ENCODE measurements at places on chromosomes 6 and 20.

GRCh38 chr6:147001621-147002020 lies 202.6 kb upstream of the STXBP5 start:
- DNase-seq: no peak

- DNase-seq: no peak
These were observed 24.9 kb downstream of the ITCH start for GRCh38 chr20:34388000-34388399.

DNA sequence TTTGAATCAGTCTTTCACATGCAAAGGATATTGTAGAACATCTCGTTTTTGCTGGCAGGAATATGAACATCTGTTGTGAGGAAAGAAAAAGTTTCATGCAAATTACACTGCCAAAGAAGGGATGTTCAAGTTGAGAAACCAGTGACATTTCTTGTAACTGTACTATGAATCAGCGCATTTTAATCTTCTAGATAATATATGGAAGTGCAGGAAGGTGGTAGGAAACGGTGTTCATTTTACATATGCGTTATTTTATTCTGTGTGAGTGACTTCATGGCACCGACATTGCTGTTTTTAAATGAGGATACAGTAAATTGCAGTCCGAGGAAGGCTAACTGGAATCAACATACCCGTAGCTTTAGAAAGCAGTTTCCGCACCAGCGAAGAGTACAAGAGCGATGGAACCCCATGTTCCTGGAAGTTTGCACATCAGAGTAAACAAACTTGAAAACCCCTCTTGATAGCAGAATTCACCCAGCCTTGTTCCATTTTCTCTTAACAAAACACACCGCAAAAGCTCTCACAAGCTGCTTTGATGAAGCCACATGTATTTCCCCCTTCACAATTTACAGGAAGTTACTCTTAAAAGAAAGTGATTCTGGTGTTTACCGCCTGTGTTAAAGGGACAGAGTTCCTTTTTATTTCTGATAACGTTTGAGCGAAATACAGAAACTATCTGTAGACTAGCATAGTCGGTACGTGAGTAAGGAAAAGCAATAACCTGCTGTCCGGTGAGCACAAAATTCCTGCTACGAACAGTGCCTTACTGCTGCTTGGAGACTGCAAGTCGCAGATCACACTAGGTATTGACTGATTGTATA lies 11.5 kb downstream of the PRDM1 start:
- no peak for DNase-seq

GRCh38 chr6:56580271-56580670 lies 62.4 kb downstream of the DST start:
- DNase-seq: no peak

- no peak for DNase-seq
These were observed 111.5 kb downstream of the HFE start for GRCh38 chr6:26198722-26199056.

- DNase-seq: no peak
These were observed 746.3 kb upstream of the CHD6 start for GRCh38 chr20:42364446-42364845.

DNA sequence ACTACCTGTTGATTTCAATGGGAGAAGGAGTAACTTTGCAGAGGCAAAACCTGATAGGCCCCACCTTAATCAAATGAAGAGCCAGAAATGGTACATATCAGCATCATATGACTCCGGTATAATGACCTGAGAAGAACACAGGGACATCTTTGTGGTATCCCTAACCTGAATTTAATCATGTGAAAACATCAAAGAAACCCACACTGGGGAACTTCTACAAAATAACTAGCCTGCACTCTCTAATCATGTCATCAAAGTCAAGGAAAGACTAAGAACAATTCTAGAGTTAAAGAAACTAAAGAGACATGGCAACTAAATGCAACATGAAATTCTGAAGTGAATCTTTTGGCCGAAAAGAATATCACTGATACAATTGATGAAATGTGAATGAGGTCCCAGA lies 34.9 kb downstream of the SLC17A4 start:
- no peak for DNase-seq

DNA sequence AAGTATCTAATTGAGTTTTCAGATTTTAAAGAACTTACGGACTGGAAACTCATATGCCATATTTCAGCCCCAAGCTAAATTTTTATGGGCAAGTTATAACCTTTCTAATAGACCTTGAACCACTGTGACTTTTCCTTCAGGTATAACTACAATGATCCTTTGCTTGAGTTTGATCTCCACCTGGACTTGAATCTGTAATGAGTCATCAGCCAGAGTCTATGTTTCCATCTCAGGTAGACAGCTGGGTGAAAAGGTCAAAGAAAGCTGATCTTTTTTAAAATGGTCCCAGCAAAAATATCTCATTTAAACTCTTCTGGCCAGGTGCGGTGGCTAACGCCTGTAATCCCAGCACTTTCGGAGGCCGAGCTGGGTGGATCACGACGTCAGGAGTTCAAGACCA lies 88.4 kb upstream of the SGK1 start:
- no peak for DNase-seq

DNA sequence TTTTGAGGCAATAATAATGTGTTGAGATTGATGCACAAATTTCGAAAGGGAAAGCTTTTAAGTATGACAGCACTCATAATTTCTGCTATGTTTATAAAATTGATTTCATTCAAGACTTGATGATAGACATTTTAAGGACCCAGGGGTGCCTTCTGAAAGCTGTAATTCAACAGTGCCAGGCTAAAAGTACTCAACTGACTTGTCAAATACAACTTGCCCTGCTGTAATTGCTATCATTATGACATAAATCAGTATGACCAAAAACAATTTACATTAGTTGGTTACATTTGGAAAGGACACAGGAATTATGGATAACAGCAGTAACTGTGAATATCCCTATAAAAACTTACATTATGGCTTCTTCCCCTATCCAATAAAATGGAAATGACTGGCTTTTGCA lies 178.9 kb downstream of the MMUT start:
- no peak for DNase-seq

GRCh38 chr6:40164345-40164755 lies 230.1 kb upstream of the MOCS1 start:
- no peak for DNase-seq

- no peak for DNase-seq
These were observed 130.6 kb downstream of the NFATC2 start for GRCh38 chr20:51411870-51412269.

GRCh38 chr6:129981598-129981997 lies 36.8 kb upstream of the L3MBTL3 start:
- no peak for DNase-seq

DNA sequence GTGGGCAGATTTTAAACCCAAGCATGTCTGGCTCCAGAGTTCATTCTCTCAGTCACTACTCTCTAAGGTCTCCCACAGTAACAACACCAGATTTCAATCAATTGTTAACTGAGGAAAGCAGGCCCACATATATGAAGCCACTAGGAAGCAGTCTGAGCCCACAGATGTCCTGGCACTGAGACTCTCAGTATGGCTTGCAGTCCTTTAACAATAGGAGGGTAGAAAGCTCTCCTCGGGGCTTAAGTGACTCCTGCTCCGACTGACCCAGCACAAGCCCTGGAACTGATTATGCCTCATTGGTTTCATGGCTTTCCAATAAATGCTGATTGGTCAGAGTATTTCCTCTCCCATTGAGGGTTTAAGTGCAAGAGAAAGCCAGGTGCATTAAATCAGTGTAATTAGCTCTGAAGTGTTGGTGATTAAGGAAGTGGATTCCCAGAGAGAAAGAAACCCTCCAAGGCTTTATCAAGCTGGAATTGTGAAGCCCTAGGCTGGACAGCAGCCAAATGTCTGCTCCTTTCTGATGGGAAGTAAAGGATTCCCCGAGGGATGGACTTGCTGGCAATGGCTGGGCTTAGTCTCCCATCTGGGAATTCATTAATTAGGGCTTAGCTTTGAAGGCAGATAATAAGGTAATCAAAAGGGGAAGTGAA lies 76.6 kb upstream of the PROKR2 start:
- DNase-seq: peak; percentile 77
